Left hindlimb (tissue), 1 donor: ENCODE measurements at places on chromosomes 11 and 22.

DNA sequence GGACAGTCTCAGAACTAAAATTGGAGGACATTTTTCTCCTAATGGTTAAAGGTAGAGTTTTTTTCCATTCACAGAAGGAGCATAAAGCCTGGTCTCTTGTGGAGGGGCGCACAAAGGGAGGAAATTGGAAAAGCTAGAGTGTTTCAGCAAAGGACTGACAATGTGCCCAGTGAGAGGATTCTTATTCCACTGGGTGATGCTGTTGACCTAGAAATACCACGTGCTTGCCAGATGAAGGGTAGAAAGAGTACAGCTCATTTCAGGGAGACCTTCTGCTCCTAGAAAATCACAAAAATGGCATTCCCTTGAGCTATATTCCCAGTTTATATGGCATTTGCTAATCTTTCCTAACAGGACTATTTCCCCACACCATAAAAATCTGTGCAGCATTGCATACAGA lies 21.1 kb downstream of the MS4A6E start:
- no peak for DNase-seq

GRCh38 chr11:66532784-66533183 lies 13.1 kb downstream of the ZDHHC24 start:
- no peak for DNase-seq

DNA sequence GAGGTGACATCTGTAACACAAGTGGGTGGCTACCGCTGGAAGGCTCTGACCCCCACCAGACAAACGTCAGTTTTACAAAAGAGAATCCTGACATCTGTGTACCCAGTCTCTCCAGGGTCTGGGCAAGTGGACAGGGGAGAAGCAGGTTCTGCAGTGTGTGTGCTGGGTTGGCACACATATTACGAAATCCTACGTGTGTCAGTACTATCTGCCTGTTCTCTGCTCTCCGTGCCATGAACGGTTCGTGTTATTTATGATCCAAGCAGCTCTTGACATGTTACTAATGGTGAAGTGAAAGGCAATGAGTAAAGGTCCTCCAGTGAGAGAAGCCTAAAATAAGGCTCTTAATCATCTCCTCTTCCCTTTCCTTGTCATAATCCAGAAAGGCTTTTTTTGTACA lies 201.5 kb upstream of the MTMR2 start:
- no peak for DNase-seq

DNA sequence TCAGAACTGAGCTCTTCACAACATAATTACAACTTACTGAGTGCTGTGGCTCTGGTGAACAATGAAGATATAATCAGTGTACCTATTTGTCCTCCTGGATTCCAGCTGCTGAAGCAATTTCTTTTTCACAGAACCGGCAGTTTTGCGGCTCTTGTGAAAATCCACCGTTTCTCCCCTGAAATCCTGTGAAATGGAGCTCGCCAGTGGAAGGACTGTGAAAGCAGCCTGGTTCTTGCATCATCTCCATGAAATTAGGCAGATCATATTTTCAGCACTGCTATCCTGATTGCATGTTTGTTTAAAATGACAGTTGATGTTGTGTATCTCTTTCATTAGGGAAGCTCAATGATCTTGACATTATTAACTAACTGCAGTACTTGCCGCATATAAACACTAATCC lies 120.2 kb upstream of the SNX19 start:
- DNase-seq: no peak

DNA sequence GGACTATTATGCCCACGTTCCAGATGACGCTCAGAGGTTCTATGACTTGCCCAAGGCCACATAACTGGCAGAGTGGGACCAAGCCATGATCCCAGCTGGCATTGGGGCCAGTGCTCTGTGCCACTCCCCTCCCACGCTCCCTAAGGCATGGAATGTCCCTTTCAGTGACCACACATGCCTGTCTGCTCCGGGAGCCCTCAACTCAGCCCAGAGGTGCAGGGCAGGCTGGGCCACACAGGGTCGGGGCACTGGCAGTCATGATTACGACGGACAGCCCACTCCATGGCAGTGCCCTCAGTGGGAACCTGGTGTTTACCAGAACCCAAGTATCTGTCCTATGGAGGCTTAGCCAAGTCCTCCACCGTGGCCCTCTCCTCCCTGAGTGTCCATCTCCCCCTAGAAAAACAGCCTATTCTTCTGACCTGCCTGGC lies 10.0 kb downstream of the RHBDD3 start:
- no peak for DNase-seq

GRCh38 chr11:94926698-94927237 lies 46.6 kb downstream of the CWC15 start:
- peak; percentile 87 for DNase-seq

DNA sequence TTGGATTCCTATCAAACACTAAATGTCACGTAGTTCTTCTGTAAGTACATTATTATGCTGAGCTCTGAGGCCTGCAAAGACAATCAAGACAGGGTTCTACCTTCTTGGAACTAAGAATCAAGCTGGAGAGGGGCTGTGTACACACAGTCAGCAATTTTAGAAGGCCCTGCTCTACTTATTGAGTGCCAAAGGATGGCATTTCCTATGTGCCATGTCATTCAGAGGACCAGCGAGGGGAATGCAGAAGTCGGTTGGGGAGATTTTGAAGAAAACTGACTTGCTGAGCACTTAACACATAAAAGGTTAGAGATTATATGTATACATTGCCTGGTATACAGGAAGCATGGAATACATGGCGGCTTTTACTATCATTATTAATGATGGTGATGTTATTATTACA lies 5.3 kb downstream of the SLC37A2 start:
- DNase-seq: no peak

DNA sequence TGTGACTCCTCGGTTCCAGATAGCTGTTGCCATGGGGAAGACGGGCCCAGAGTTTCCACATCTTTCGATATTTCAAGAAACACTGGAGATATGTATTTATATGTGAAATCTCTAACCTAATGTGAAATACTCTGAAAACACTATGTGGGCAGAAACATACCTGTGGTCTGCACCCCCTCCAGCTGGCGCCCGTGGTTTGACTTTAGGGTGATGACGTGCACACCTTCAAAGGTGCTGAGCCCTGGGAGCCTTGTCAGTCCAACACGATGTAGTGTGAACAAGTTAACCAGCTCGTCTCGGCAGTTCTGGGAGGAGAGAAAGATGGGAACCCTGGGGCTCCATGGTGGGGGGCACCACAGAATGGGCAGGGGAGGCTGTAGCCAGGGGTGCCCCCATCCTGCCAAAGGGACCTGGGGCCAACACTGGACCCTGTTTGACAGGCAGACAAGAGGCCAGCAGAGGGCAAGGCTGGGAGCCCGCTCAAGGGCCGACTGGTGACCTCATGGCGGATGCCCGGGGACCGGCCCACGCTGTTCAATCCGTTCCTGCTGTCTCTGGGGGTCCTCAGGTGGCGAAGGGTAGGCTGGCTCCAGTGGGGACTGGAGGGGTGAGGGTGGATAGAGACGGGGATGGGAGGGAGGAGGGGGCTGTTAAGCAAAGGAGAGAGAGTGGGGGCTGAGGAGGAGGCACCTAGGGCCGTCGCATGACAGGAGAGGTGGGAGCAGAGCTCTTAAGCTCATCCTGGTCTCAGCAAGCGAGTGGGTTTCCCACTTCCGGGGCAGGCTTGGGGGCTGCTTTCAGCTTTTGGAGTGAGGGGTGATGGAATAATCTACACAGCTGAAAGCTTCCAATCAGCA lies 43.8 kb downstream of the TRIOBP start:
- peak; percentile 43 for DNase-seq

GRCh38 chr22:46075764-46076531 lies 74.4 kb upstream of the PPARA start:
- peak; percentile 35 for DNase-seq
